Liver (tissue), 10 donors: ENCODE measurements at places on chromosomes 16 and 17.

GRCh38 chr17:45108595-45109521 lies 23.5 kb downstream of the PLCD3 start:
- DNase-seq, result no peak

DNA sequence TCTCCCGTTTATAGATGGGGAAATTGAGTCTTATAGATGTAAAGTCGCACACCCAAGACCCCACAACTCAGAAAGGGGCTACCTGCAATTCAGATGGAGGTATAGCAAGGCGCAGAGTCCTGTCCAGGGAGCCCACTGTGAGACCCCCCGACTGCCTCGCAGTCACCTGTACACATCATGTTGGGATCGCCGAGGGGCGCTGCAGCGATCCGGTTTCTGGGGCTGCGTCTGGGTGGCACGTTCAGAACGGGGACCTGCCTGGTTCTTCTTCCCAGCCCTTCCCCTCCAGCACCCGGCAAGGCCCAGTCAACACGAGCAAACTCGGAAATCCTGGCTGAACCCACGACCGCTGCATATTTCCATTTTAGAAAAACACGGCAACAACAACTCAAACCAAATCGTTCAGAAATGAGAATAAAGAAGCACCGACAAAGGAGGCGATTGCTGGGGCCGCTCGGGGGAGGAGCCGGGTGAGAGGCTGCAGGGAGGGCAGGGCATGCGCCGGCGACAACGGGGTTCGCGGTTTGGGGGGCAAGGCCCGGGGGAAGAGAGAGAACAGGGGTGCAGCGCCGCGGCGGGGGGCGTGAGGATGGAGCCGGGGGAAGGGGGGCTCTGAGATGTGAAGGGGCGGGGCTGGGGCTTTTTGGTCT lies 643 bp downstream of the HSDL1 start:
- peak; percentile 40 for DNase-seq

- no peak for DNase-seq
Measured at GRCh38 chr17:36524428-36524876, 10.2 kb downstream of the MYO19 start.

DNA sequence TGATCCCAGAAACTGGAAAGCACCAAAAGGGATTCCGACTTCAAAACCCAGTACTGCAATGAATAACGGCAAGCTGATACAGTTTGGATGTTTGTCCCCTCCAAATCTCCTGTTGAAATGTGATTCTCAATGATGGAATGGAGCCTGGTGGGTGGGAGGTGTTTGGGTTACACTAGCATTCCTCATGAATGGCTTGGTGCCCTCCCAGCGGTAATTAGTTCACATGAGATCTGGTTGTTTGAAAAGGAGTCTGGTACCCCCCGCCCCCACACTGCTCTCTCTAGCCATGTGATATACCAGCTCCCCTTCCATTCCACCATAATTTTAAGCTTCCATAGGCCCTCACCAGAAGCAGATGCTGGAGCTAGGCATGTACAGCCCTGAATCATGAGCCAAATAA lies 40.1 kb downstream of the RANBP10 start:
- no peak for DNase-seq

GRCh38 chr16:70778901-70779309 lies 22.1 kb downstream of the VAC14 start:
- DNase-seq, result no peak

DNA sequence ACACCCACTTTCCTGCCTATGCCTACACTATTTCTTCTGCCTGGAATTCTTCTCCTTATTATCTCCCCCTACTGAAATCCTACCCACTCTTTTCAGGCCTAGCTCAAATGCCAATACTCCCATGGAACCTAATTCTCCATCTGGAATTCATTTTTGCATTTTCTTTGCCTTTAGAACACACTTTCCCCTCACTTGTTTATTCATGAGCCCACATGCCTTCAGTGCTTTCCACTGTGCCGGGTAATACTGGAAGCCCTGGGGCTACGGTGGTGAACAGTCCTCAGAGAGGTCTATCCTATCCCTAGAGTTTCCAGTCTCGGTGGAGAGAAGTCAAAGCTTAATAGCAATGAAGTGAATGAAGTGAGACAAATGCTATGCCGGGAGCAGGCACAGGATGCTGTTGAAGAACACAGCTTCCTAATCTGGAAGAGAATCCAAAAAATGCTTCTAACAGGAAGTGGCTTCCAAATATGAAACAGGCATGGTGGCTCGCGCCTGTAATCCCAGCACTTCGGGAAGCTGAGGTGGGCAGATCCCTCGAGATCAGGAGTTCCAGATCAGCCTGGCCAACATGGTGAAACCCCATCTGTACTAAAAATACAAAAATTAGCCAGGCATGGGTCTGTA lies 322.4 kb downstream of the GRIN2A start:
- no peak for DNase-seq

GRCh38 chr17:79981090-79981489 lies 54.6 kb downstream of the TBC1D16 start:
- no peak for DNase-seq

GRCh38 chr16:66578651-66579531 lies at the start of gene CMTM2:
CMTM2 (plus strand) TSS chr16:66579463; CDS start chr16:66579608, 145 bp downstream.
- no peak for DNase-seq

- DNase-seq, result no peak
Measured at GRCh38 chr17:62724398-62725146, 83.5 kb downstream of the MARCHF10 start.

DNA sequence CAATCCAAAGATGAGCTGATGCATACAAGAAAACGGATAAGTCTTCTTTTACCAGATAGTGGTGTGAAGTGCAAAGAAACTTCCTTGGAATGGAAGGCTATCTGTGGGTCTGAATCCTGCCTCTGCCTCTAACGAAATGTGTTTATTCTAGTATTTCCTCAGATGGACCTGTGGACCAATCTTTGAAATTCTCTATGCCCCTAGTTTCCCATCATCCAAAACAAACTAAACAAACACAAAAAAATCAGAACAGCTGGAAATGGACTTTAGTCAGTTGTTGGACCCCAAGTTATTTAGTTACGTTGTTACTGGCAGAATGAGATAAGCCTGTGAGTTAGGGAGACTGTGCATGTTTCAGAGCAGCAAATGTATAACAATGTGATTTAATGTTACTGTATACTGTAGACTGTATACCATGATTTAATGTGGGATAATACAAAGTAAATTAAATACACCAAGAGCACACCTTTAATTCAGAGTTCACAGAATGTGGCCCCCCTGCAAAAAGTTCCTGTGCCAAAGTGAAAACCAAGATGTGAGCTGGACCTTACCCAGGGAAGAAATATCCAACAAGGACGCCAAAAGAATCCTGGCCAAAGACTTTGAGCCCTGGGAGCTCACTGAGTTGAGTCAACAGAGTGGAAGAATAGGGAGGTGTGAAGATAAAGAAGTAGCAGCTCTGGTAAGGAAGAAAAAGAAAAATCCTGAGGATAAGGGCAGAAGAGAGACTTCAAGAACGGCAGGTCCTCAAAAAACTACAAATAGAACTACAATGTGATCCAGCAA lies 255.2 kb downstream of the CNTNAP4 start:
- DNase-seq, result no peak

DNA sequence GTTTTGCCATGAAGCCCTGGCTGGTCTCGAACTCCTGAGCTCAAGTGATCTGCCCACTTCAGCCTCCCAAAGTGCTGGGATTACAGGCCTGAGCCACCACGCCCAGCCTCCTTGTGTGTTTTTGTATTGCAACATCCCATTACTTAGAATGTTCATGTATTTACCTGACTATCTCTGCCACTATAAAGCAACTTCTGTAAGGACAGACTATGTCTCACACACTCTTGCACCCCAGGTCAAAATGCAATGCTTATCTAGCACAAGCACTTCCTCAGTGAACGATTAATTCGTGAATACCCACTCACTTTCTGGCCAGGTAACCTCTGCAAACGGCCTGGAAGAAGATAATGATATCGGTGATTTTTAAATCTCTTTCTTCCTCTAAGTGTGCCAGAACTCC lies 82.6 kb downstream of the NDEL1 start:
- DNase-seq, result no peak

DNA sequence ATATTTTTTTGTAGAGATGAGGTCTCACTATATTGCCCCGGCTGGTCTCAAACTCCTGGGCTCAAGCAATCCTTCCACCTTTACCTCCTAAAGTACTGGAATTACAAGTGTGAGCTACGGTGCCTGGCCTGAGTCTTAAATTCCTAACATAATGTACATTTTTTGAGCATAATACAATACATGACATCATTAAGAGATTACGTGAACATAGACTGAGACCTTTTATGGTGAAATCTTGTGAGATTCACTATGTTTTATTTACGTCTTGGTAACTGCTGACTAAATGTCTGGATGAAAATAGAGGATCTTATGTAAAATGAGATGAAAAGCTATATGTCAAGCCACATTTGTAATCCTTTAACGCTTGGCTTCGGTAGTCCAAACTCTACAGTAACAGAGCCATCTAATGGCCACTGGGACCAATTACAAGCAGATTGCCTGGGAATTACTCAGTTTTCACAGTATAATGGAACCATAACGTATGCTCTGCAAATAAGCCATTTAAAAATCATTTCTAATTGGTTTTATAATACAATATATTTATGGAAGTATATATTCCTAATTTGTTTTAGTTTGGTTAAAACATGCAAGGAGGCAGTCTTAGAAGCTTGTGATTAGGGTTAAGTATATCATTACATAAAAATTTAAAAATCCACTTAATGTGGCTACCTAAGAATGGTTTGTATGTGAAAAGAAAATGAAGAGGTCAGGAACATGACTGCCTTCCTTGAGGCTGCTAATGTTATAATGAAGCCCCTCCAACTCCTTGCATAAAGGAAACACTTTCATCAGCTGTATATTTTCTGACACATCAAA lies 8.1 kb upstream of the EFCAB13 start:
- no peak for DNase-seq

DNA sequence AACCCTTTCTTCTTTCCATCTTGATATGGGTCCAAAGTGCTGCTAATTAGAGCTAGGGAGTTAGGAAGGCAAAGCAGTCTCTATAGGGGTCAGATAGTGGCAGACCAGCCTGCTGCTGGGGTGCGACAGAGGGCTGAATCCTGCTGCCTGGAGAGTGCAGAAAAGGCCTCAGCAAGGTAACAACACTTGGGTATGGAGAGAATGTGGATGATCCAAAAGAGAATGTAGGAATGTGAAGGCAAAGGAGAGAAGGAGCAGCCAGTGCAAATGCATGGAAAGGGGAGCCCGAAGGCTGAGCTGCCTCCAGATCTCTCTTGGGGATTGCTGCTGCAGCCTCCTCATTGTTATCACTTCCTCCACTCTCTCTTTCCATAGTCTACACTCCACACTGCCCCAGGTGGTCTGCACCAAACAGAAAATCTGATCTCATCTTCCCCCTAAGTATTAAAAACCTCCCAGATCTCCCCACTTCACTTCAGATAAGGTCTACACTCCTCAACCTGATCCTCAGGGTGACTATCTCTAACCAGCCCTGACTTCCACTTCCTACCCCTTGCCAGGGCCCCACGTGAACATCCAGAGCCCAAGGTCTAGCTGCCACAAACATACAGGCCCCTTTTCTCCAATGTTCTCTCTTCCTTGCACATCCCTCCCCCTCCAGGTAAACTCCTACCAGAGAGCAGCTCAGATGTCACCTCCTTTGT lies 28.8 kb downstream of the TOM1L2 start:
- DNase-seq, result no peak

GRCh38 chr16:48503779-48504178 lies 106.2 kb downstream of the N4BP1 start:
- DNase-seq, result no peak

DNA sequence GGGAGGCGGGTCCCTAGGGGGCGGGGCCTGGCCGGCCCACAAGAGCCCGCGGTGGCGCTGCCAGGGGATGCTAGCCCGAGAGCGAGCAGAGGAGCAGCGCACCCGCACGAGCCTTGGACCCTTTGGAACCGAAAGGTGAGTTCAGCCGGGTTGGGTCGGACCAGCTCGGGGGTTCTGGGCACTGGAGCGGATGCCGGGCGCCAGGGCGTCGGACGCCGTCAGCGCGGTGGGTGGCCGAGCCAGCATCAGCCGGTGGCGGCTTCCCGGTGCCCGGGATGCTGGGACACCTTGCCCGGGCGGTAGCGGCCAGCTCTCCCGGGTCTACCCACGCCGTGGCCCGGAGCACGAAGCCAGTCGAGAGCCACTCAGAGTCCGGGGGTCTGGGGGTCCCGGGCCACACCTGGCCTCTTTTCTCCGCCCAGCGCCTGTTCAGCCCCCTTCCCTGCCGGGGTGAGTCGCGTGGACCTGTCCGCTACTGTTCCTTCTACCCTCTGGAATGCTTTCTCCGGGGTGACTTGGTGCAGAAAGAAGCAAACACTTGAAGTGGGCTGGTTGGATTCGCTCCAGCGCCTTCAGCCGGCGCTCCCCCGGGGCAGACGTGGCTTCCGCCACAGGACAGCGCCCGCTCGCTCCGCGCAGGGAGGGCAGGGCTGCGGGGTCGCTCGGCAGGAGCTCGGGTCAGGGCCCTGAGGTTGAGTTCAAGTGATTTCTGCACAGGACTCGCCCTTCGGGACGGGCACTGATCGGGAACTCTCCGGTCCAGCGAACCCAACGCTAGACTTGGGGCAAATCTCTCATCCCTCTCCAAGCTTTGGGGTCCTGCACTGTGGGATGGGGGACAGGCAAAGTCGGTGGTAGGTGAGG lies at the start of gene SCNN1G:
Gene SCNN1G, plus strand, starts transcription at position 67 of the 864 bp plus-strand sequence. CDS start 3,527 bp downstream, outside the sequence.
- DNase-seq, result no peak

DNA sequence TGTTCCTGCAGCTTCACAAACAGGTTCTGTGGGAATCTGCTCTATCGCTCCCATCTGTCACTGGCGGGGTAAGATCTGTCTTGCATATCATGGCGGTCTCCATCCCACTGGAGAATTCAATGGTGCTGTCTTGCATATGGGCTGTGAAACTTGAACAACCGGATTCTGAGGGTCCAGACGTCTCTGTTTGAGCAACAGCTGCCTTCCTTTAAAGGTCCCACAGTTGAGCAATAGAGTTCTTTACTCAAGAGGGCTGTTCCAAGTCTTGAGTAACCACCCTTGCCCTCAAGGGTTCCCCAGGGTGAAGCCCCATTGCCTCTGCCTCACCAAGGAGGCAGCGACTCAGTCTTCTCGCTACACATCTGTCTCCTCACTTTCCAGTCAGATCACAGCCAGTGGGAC lies 50.8 kb downstream of the ZFHX3 start:
- no peak for DNase-seq

DNA sequence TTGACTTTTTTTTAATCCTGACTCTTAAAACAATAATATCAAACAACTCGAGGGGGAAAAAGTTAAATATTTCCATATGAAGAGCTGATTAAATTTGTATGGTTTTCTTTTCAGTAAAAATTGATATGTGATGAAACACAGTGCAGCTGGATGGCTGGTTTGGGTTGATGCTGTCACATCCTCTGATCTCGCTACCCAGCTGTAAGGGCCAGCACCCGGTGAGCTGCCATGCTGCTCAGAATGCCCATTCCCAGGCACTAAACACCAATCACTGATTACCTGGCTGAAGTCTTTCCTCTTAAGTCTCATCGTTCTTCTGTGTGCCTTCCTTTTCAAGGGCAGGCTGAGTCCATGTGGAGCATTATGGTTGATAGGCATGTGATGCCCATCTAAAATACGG lies 234.3 kb downstream of the IRX3 start:
- no peak for DNase-seq
